ENCODE measurements at places on chromosomes 1 and 21.

DNA sequence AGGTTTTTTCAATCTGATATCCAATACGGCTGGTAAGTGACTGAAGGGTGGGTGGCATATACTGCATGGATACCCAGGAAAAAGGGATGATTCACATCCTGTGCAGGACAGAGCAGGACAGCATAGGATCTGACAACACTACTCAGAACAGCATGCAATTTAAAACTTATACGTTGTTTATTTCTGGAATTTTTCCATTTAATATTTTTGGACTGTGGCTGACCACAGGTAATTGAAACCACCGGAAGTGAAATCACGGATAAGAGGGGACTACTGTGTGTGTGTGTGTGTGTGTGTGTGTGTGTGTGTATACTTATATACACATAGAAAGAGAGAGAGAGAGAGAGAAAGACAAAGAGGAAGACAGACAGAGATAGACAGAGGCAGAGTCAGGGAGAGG, 23.0 kb downstream of the ERICH3 start:
- peak; percentile 8 for DNase-seq

GRCh38 chr1:89953131-89953626, 41.7 kb upstream of the ZNF326 start:
- peak; percentile 66 for DNase-seq

DNA sequence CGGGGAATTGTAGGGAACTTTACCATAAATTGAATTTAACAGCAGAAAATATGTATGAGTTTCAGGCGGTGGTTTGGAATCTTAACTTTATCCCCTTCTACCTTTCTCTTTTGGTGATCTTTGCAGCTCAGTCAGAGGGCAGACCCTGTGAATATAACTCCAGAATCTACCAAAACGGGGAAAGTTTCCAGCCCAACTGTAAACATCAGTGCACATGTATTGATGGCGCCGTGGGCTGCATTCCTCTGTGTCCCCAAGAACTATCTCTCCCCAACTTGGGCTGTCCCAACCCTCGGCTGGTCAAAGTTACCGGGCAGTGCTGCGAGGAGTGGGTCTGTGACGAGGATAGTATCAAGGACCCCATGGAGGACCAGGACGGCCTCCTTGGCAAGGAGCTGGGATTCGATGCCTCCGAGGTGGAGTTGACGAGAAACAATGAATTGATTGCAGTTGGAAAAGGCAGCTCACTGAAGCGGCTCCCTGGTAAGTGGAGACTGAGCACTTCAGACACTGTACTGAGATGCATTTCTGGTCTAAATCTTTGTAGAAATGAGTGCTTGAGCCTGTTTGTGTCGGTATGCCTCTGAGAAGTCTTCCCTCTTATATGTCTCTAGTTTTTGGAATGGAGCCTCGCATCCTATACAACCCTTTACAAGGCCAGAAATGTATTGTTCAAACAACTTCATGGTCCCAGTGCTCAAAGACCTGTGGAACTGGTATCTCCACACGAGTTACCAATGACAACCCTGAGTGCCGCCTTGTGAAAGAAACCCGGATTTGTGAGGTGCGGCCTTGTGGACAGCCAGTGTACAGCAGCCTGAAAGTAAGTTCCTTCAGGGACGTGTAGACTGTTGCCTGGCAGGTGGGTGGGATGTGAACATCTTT, 1.5 kb downstream of the CCN1 start:
- peak; percentile 88 for DNase-seq

GRCh38 chr1:214120951-214121350, 133.2 kb downstream of the PROX1 start:
- no peak for DNase-seq

GRCh38 chr1:182650678-182651338, 33.6 kb downstream of the RGS8 start:
- DNase-seq = no peak

- DNase-seq = peak; percentile 72
Measured at GRCh38 chr1:147389532-147390184, 147.2 kb downstream of the CHD1L start.

Data from cardiac fibroblast (primary cell).